OCI-LY7 (cell line): ENCODE measurements at places on chromosomes 7 and 10. TPM values are rescaled to one million over a fixed set of nuclear protein-coding genes. Genes with fewer than 3 reads are reported as not detected.

BAG3 gene
- 2.4 and 2.6 TPM in 2 replicates for total RNA-seq

NRG3 gene
- not detected in 2 replicates for total RNA-seq

CALHM1 gene
- total RNA-seq: 0.13 and 0.18 TPM in 2 replicates

KLF14 gene
- not detected in 2 replicates for total RNA-seq

GATA3 gene
- not detected in 2 replicates for total RNA-seq

- no peak for DNase-seq
Observed at GRCh38 chr7:157922576-157922975, 585.8 kb downstream of the DNAJB6 start.

GRCh38 chr10:97887399-97887798 lies 37.8 kb downstream of the GOLGA7B start:
- DNase-seq: no peak

DNA sequence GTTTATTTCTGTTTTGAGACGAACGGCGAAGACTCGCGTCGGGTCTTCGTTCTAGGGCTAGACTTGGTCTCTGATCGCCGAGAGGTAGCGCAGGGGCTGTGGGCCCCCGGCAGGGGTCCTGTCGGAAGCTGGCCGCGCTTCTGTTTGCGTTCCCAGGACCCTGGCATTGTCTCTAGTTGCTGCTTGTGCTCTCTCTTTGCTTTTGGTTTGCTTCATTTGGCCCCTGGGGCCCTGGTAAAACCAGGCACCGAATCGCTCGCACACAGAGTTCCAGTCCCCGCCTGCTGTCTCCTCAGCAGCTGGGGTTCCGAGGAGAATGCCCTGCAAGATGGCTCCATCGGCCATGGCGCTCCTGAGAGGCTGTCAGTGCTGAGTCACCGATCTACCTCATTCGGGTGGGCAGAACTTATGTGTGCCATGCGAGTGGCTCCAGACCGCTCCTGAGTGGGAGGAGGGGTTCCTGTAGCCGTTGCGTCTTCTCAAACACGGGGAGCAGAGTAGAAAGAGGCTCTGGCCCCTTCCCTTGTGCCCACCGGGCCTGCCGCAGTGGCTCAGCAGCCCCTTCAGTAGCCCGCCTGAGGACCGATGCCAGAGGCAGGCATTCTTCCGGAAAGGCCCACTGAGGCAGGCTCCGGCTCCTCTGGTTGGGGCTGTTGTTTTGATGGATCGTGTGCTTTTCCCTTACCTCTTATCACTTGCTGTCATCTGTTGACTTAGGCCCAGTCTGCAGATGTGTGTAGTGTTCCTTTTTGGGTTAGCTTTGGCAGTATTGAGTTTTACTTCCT lies 826 bp downstream of the CHPF2 start:
- DNase-seq: peak; percentile 32

DNA sequence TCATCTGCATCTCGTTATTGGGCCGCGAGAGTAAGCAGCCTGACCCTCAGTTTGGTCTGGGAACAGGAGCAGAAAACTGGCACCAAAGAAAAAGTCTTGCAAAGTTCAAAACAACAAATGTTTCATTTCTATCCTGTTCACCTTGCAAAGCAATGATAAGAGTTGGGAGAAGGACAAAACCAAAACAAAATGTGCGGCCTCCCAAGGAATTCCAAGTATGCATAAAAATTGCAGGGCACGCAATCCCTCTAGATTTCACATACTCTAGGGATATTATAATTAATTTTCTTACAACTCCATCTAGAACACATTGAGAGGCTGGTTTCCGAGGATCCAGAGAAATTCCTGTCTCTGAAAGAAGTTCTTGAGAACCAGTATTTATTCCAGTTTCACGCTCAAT lies 20.1 kb downstream of the CHUK start:
- DNase-seq: no peak

DNA sequence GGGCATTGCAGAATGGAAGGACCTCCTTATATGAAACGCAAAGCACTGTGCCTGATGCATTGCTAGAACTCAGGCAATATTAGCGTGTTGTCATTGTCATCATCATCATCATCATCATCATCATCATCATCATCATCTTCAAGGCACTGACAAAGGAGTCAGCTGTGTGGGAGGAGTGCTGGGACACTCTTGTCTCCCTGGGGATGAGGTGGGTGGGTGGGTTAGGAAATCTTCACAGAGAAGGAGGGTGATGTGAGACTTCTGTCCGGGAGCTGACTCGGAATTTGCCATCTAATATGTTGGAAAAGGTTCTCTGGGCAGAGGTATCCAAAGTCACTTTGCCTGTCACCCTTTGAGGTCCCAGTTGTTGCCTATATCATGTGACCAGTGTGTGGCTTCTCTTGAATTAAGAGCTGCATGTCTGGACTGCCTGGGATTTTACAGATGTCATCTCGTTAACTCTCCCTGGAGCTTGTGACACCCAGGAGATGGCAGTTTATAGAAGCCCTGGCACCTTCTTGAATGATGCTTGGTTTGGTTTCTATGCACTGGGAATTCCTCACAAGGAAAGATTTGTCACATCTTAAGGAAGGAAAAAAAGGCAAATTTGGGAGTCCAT lies 7.1 kb downstream of the HTRA1 start:
- no peak for DNase-seq

- no peak for DNase-seq
Observed at GRCh38 chr7:23026164-23026563, 12.2 kb upstream of the HYCC1 start.

DNA sequence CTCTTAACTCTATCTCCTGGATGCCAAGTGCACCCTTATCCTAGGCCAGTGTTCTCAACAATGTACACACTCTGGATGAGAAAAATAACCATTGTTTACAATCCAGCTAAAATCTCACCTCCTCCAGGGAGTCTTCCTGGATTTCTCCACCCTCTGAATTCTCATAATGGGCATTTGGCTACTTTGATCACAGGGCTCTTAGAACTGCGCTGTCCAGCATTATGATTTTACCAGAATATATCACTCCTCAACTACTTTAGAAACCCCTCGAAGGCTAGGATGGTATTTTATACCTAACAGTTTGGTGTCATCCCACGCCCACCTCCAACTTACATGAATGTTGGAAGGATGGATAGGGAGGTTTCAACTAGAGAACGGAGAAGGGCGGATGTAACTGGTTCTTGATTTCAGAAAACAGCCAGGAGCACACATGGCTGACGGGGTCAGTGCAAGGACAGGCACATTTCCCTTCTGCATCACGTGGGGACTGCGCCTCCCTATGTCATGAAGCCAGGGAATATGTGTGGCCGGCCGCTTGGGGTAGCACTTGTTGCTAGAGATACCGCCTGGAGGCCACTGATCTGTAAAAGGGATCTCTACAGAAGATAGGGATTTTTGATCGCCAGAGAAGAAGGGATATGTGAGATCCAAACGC lies 1.2 kb upstream of the ATP6V0E2 start:
- peak; percentile 50 for DNase-seq

SPDYE11 gene
- not detected in 2 replicates for total RNA-seq

ANXA8L1 gene
- total RNA-seq: not detected in 2 replicates

CPA2 gene
- total RNA-seq: not detected in 2 replicates

DNA sequence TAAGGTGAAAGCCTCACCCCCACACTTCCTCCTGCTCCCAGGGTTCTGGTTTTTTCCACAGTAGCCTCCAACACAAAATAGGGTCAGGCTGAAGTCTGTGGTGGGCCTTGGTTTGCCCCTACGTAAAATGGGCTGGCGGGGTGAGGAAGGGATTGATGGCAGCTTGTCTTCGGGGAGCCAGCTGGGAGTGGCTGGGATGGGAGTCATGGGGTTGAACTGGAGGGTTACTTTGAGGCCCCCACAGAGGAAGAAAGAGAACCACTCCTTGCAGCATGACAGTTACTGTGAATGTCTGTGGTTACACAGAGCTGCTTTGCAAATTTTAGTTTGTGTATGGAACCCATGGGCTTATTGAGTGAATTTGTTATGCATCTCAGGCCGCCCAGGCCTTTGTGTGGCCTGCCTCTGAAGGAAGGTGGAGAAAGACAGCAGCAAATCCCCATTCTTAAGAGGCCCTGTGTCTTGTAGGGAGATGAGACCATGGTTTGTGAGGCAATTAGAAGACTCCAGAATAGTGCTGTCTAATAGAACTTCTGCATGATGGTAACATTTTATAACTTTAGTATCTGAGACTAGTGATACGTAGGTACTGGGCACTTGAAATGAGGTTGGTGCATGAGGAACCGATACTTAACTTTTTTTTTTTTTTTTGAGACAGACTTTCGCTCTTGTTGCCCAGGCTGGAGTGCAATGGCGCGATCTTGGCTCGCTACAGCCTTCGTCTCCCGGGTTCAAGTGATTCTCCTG lies 8.1 kb downstream of the TRIM8 start:
- peak; percentile 71 for DNase-seq

DNA2 gene
- total RNA-seq: 51.2 and 60.7 TPM in 2 replicates

DNA sequence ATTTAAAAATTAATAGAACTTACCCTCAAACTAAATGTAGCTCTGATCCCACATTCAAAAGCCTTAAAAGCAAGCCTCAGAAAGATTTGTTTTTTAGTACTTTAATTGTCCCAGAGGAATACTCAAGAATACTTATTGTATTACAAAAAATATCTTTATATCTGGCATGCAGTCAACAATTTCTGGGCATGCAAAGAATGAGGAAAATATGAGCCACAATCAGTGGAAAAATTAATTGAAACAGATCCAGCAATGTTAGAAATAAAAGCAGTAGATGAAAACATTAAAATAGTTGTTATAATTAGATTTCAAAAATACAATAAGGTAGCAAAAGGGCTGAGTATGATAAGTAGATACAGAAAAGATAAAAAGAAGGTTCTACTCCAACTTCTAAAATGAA lies 154.7 kb downstream of the PON1 start:
- DNase-seq: no peak

GRCh38 chr10:95122736-95123135 lies 53.4 kb upstream of the CYP2C8 start:
- DNase-seq: no peak

GRCh38 chr7:11170175-11170574 lies 196.5 kb downstream of the PHF14 start:
- DNase-seq: no peak

GRCh38 chr10:103750836-103751235 lies 104.5 kb downstream of the SH3PXD2A start:
- no peak for DNase-seq

FBXO24 gene
- total RNA-seq: 1.2 and 1.7 TPM in 2 replicates

DNA sequence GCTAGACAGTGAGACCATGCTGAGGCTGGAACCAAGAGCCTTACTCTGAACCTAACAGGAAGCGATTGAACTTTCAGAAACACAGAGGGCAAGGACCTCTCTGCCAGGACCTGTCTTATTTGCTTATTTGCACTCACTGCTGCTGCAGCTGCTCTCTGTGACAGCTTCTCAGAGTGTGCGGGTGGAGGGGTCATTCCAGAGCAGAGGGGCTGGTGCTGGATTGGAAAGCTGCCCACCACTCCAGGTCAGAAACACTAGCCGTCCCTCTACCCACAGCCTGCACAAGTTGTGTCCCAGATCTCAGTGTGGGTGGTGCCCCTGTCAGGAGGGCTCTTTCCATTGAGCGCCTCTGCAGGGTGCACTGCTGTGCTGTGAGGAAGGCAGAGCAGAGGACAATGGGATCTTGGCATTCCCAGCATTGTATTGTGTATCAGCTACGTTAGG lies 126.2 kb downstream of the CCNY start:
- peak; percentile 51 for DNase-seq

- no peak for DNase-seq
Observed at GRCh38 chr10:13812804-13813203, 226.0 kb downstream of the PRPF18 start.

- no peak for DNase-seq
Observed at GRCh38 chr10:90977855-90978486, 57.1 kb upstream of the ANKRD1 start.

- DNase-seq: no peak
Observed at GRCh38 chr7:123120286-123120685, 79.5 kb downstream of the SLC13A1 start.

DNA sequence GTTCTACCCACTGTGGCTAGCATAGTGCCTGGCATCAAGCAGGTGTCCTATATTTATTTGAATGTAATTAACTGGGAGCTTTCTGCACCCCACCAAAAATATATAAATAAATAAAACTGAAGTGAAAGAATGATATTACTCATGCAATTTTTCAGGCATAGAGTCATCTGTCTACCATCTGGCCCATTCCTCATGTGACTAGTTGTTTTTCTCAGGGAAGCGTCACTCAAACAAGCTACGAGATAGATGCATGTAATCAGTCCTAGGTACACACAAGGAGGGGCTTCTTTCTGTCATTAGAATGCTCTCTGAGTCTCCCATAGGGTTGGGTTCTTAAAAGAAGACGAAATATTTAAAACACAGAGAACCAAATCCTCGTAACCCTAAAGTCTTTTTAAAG lies 255.5 kb upstream of the KMT2E start:
- DNase-seq: no peak

CPXM2 gene
- not detected in 2 replicates for total RNA-seq
